ENCODE measurements at places on chromosomes 11 and 22.

- no peak for DNase-seq
Observed at GRCh38 chr11:68380786-68381622, 68.6 kb downstream of the LRP5 start.

- DNase-seq, result no peak
Observed at GRCh38 chr11:9771071-9771511, 107.2 kb downstream of the SWAP70 start.

DNA sequence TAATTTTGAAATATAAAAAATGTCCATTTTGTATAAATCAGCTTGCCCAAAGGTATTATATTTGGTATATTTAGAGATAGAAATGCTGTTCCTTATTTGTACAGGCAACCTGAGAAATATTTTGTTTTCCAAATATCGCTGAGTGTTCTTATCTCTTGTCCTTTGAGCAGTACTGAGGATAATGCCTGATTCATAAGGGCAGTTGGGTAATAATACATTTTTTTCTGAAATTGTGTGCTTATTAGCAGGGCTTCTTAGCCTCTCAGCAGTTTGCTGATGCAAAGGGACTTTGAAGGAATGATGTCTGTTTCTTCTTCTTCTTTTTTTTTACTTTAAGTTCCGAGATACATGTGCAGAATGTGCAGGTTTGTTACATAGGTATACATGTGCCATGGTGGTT lies 69.1 kb downstream of the LDLRAD3 start:
- DNase-seq, result no peak

- peak; percentile 43 for DNase-seq
Observed at GRCh38 chr22:39003165-39003638, 10.9 kb upstream of the APOBEC3C start.

DNA sequence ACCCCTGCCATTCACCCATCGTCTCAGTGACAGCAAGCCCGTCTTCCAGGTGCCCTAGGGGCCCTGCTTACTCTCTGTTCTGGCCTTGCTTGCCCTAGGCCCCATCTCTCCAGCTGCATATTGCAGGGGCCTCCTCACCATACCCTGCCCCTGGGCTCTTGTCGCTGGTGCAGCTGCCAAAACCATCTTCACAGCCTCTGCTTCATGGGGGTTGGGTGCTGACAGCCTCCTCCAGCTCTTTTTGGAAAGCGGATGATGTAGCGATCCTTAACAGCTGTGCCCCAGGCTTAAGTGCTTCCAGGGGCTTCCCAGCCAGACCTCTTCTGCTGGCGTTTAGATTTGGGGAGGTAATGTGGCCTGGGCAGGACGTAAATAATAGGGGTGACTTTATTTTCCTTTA lies 61.2 kb upstream of the SUSD2 start:
- DNase-seq, result no peak

- DNase-seq, result no peak
Observed at GRCh38 chr11:100970283-100971164, 159.1 kb downstream of the PGR start.

GRCh38 chr11:69050592-69051380 lies 2.1 kb downstream of the TPCN2 start:
- DNase-seq, result no peak

- DNase-seq, result no peak
Observed at GRCh38 chr22:22105364-22105763, 122.8 kb upstream of the TOP3B start.

- no peak for DNase-seq
Observed at GRCh38 chr11:134532921-134533421, 120.9 kb upstream of the B3GAT1 start.

- no peak for DNase-seq
Observed at GRCh38 chr22:43689356-43689755, 122.7 kb downstream of the EFCAB6 start.

GRCh38 chr22:30274437-30274812 lies 7.8 kb upstream of the OSM start:
- no peak for DNase-seq

- no peak for DNase-seq
Observed at GRCh38 chr11:46528445-46529094, 65.3 kb downstream of the AMBRA1 start.

DNA sequence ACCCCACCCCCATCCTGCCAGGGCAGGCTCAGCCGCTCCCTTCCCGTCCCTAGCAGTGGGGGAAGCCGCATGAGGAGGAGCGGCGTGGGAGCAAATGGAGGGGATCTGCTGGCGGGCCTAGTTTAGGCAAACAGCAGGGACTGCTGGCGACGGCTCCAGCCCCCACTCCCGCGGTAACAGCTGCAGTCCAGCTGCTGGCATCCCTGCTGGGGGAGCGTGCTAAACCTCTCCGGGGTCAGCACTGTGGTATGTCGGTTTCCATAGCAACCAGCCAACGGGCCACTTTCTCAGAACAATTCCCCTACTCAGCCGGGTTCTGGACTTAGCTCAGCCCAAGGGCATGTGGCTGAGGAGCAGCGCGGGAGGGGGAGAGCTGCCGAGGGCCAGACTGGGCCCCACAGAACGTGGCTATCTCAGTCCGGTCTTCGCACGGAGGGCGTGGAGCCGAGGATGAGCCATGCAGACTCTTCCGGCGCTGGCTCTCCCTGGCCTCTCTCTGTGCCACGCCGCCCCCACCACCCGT lies 98.8 kb downstream of the PKNOX2 start:
- DNase-seq, result peak; percentile 92

DNA sequence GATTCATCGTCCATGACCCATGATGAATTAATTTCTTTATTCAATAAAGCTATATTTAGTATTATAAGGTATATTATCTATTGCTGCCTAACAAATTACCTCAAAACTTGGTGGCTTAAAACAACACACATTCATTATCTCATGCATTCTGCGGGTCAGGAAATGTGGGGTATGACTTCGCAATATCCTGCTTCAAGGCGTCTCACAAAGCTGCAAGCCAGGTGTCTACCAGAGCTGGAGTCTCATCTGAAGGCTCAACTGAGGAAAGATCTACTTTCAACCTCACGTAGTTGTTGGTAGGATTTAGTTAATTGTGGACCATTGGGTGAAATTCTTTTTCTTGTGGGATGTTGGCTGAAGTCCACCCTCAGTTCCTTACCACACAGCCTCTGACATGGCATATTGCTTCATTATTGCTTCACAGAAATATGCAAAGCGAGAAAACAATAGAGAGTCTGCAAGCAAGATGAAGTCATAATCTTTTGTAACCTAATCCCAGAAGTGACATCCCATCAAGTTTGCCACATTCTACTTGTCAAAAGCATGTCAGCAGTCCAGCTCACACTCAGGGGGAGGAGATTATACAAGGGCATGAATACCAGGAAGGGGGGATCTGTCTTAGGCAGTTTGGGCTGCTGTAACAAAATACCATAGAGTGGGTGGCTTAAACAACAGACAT lies 45.1 kb downstream of the KREMEN1 start:
- DNase-seq, result no peak

- no peak for DNase-seq
Observed at GRCh38 chr11:124277804-124278203, 21.6 kb downstream of the OR8G5 start.

DNA sequence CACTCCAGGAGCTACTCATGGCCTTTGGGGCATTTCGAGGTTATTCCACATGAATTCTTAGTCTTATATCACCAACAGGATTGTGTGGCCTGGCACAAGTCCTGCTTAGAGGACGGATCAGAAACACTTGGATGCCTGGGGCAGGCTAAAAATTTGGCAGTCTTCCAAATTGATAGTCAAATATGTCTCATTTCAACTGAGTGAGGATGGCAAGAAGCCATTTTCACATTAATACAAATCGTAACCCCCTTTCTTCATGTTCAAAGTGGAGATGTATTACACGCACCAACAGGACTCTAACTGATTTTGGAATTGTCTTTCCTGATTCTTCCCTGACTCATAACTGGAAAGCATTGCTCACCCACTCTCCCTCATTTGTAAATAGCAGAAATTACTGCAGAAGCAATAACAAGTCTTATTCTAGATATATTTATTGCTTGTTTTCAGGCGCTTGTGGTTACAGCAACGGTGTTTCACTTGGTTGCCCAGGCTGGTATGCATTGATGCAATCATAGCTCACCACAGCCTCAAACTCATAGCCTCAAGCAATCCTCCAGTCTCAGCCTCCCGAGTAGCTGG lies 10.3 kb upstream of the CCDC86 start:
- no peak for DNase-seq

DNA sequence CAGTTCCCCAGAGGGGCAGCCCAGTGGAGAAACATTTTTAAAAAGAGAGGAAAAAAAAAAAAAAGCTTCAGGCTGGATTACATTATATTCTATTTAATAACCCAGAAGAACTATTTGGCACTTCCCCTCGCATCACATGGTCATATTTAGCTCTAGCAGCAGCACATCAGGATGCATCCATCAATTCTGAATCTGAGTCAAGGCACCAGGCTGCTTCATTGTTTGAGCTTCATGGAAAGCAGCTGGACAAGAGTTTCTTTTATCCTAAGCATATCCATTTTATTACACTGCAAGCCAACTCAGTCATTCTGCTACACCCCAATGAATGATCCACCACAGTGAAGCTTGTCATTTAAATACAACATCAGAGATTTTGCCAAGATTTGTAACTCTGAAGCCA lies 10.0 kb downstream of the SPTY2D1 start:
- no peak for DNase-seq

GRCh38 chr11:130168105-130168504 lies 8.5 kb downstream of the ST14 start:
- no peak for DNase-seq

- DNase-seq, result no peak
Observed at GRCh38 chr11:73671701-73672100, 25.3 kb downstream of the PLEKHB1 start.

DNA sequence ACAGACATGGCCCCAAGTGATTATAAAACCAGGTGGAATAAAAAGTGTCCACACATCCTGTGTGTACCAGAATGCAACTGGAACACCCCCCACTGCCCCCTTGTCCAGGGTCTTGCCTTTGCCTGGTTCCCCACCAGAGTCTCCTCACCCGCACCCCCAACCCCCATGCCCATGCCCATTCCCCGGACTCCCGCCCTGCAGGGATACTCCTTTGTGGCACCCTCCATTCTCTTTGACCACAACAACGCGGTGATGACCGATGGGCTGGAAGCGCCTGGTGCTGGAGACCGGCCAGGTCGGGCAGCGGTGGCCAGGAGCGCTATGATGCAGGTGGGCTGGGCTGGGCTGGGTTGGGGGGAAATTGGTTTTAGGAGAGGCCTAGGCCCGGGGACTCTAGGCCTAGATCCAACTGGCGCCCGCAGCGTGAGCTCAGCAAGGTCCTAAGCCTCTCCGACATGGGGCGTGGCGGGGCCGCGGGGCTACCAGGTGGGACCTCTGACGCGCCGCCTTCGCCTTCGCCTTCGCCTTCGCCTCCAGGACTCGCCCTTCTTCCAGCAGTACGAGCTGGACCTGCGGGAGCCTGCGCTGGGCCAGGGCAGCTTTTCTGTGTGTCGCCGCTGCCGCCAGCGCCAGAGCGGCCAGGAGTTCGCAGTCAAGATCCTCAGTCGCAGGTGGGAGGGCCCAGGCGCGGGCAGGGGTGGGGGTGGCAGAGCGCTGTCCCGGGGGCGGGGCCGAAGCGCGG lies 9.1 kb downstream of the RPS6KA4 start:
- DNase-seq, result no peak

DNA sequence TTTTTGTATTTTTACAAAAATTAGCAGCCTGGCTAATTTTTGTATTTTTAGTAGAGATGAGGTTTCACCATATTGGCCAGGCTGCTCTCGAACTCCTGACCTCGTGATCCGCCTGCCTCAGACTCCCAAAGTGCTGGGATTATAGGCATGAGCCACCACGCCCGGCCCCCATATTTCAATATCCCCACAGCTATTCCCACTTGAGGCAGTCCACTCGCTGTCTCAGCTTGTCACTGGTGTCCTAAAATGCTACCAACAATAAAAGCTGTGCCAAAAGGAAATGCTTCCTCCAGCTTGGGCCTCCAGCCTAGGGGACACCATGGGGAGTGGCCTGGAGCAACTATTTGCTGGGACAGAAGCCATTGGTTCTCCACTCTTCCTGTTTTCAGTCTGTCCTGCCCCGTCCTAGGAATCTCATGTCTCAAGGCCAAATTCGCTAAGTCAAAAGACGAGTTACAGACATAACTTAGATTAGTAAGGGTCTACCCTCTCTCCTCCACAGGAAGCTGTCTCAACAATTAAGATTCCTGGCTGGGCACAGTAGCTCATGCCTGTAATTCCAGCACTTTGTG lies 7.3 kb upstream of the SPINDOC start:
- no peak for DNase-seq

- no peak for DNase-seq
Observed at GRCh38 chr11:45850446-45850845, 3.2 kb downstream of the CRY2 start.

GRCh38 chr11:31974366-31975136 lies 116.3 kb upstream of the RCN1 start:
- DNase-seq, result peak; percentile 52

- no peak for DNase-seq
Observed at GRCh38 chr11:134038897-134039470, 29.9 kb upstream of the JAM3 start.

All from non-pigmented ciliary epithelial cell (primary cell).